Ovary (tissue), 10 donors: ENCODE measurements at places on chromosomes 5 and 9. TPM values are rescaled to one million over a fixed set of nuclear protein-coding genes. Genes with fewer than 3 reads are reported as not detected.

GRCh38 chr5:127369796-127370195, 79.2 kb downstream of the MEGF10 start:
- H3K4me1 ChIP-seq: no peaks in the 10 kb centered on the region
- H3K36me3 ChIP-seq: no peaks in the 10 kb centered on the region
- H3K4me3 ChIP-seq: no peak overlapping the region
- no peak overlapping the region for H3K27ac ChIP-seq

- H3K36me3 ChIP-seq: no peaks in the 10 kb centered on the region
- no peaks in the 10 kb centered on the region for H3K4me1 ChIP-seq
- no peak for DNase-seq
- no peak overlapping the region for H3K4me3 ChIP-seq
- no peak overlapping the region for H3K27ac ChIP-seq
- H3K27me3 ChIP-seq: no peaks in the 10 kb centered on the region
Measured at GRCh38 chr5:33401482-33402390, 39.0 kb upstream of the TARS1 start.

GRCh38 chr5:11084111-11084510, 323.1 kb upstream of the DAP start:
- H3K4me1 ChIP-seq: no peaks in the 10 kb centered on the region
- DNase-seq: no peak
- H3K27me3 ChIP-seq: no peaks in the 10 kb centered on the region
- H3K4me3 ChIP-seq: no peak overlapping the region
- H3K36me3 ChIP-seq: no peaks in the 10 kb centered on the region

- H3K27ac ChIP-seq: no peak overlapping the region
- H3K4me1 ChIP-seq: peaks cover 21% of the 10 kb centered on the region
- H3K36me3 ChIP-seq: no peaks in the 10 kb centered on the region
- no peak for DNase-seq
Measured at GRCh38 chr5:14261235-14261634, 118.1 kb downstream of the TRIO start.

DNA sequence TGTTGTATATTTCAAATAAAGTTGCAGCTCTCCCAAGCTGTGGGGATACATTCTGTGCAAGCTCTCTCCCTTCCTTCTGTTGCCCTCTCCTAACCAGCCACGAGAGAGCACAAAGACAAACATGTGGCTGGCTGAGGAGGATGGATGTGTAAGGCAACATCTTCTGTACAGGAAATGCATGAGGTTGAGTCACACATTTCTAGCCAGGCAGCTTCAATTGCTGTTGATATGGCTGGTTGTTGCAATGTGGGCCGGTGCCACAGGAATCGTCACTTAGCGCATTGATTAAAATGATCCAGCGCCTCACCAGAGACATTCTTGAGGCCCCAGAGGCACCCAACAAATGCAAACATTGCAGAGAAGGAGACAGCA, 207.1 kb downstream of the ICE1 start:
- no peak overlapping the region for H3K27ac ChIP-seq
- H3K27me3 ChIP-seq: no peaks in the 10 kb centered on the region
- no peaks in the 10 kb centered on the region for H3K36me3 ChIP-seq
- H3K4me3 ChIP-seq: no peak overlapping the region

DNA sequence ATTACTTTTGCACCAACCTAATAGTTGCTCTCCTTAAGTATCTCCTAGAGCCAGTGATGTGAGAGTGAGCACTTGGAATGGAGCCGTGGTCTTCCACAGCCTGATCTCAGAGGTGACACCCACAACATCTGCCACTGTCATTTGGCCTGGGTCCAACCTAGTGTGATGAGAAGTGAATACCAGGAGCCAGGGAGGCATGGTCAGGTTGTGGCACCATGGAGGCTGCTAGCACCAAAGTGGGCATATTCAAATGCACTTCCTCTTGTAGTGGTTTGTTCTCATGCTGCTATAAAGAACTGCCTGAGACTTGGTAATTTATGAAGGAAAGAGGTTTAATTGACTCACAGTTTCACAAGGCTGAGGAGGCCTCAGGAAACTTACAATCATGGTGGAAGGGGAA, 22.6 kb upstream of the CEP72 start:
- DNase-seq: no peak
- H3K4me1 ChIP-seq: no peaks in the 10 kb centered on the region
- no peaks in the 10 kb centered on the region for H3K36me3 ChIP-seq
- H3K27ac ChIP-seq: no peak overlapping the region
- no peak overlapping the region for H3K4me3 ChIP-seq
- H3K27me3 ChIP-seq: no peaks in the 10 kb centered on the region

DNA sequence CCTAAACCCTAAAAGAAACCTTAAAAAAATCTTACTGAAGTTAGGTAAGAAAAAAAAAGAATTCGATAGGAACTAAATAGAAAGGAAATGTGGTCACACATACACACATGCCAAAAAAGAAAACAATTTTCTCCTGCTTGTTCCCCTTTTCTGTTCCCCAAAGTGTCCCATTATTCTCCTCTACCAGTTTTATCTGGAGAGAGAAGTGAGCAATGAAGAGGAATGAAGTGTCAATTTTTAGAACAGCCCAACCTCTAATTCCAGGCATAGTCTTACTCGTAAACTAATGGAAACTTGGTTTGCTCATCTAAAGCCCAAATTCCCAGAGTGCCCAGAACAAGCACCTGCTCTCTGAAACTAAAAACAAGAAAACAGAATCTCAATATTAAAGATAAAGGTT, 26.1 kb downstream of the AP3B1 start:
- H3K36me3 ChIP-seq: no peaks in the 10 kb centered on the region
- no peaks in the 10 kb centered on the region for H3K27me3 ChIP-seq
- no peak for DNase-seq

GRCh38 chr5:24135536-24135935, 509.2 kb downstream of the CDH10 start:
- no peaks in the 10 kb centered on the region for H3K4me1 ChIP-seq
- H3K27me3 ChIP-seq: no peaks in the 10 kb centered on the region
- no peak overlapping the region for H3K4me3 ChIP-seq

GRCh38 chr5:88819301-88819999, 63.5 kb downstream of the MEF2C start:
- no peak for DNase-seq
- no peak overlapping the region for H3K27ac ChIP-seq
- no peaks in the 10 kb centered on the region for H3K36me3 ChIP-seq
- no peak overlapping the region for H3K4me3 ChIP-seq
- no peaks in the 10 kb centered on the region for H3K27me3 ChIP-seq

- peaks cover 2% of the 10 kb centered on the region for H3K4me1 ChIP-seq
- H3K27me3 ChIP-seq: no peaks in the 10 kb centered on the region
- H3K4me3 ChIP-seq: no peak overlapping the region
- no peaks in the 10 kb centered on the region for H3K36me3 ChIP-seq
Measured at GRCh38 chr9:5767968-5768932, 64.7 kb downstream of the ERMP1 start.

GRCh38 chr9:98983295-98984268, 39.9 kb downstream of the COL15A1 start:
- DNase-seq: no peak
- H3K27me3 ChIP-seq: no peaks in the 10 kb centered on the region
- H3K4me3 ChIP-seq: no peak overlapping the region
- H3K27ac ChIP-seq: no peak overlapping the region

DNA sequence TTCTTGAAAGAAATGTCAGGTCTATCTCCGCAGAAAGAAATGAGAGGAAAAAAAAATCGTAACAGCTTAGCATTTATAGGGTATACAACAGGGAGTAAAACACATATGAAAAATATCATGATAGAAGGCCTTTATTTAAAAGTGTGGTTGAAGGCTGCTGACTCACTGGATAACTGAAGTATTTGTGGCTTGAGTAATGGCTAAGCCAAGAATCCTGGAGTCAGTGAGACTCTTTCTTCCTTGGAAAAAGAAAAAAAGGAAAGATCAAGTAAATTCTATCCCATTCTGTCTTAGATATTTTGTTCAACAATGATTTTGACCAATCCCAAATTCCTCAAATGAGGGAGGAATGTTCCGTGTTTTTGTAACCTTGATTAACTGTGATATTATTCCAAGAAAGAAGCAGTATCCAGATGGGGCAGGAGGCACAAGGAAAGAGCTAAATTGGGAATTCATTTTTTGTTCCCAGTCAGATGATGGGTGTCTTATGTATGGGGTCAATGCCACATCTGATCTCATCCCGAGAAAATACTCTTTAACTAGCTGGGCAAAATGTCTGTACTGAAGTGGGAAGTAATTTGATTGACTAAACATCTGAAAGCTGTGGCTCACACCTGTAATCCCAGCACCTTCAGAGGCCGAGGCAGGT, 64.3 kb upstream of the MYO10 start:
- no peaks in the 10 kb centered on the region for H3K4me1 ChIP-seq
- no peaks in the 10 kb centered on the region for H3K36me3 ChIP-seq
- no peak overlapping the region for H3K4me3 ChIP-seq
- no peak for DNase-seq
- H3K27me3 ChIP-seq: no peaks in the 10 kb centered on the region

- no peak overlapping the region for H3K27ac ChIP-seq
- H3K4me3 ChIP-seq: no peak overlapping the region
- no peaks in the 10 kb centered on the region for H3K4me1 ChIP-seq
- H3K27me3 ChIP-seq: no peaks in the 10 kb centered on the region
- DNase-seq: no peak
- no peaks in the 10 kb centered on the region for H3K36me3 ChIP-seq
Measured at GRCh38 chr9:5714501-5715401, 85.8 kb downstream of the RIC1 start.

DNA sequence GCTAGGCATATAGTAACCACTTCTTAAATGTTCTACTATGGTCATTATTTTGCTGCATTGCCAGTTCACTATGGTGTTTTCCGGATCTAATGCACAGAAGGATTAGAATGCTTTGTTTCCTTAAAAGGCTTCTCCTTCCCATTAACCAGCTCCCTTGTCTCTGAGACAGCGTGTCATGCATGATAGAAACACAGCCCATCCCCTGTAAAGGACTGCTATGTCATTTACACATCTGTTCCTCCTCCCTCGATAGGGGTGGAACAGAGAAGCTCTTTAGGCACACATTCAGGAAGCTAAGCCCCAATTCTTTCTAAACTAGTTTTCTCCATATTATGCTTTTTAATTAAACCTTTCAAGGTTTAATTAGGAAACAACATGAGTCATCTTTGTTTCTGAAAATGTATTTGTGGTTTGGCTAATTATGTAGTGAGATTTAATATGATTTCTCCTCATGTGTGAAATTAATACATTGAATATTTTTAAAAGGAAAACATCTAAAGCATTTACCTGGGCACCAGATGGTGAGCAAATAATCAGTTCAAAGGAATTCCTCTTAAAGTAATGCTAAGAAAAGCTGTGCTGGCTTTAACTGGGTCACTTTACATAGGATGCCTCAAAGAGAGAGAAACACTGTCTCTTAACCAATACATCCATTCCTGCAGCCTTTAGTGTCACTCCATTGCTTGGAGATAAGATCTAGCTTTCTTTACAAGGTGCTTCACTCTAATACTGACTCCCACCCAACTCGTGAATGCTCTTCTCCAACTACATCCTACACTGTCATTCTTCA, 133.3 kb upstream of the PPP1R2B start:
- H3K36me3 ChIP-seq: no peaks in the 10 kb centered on the region
- no peaks in the 10 kb centered on the region for H3K27me3 ChIP-seq
- peaks cover 2% of the 10 kb centered on the region for H3K4me1 ChIP-seq
- H3K27ac ChIP-seq: no peak overlapping the region
- no peak overlapping the region for H3K4me3 ChIP-seq

The AFAP1L1 gene
- total RNA-seq: 15.5 TPM

The SARDH gene
- 3.2 TPM for total RNA-seq

The LRRC19 gene
- not detected for total RNA-seq

The UNC5A gene
- 0.30 TPM for total RNA-seq

The KIF24 gene
- 0.53 TPM for total RNA-seq

The ELOVL7 gene
- 0.50 TPM for total RNA-seq

The ESM1 gene
- total RNA-seq: not detected
